Right renal pelvis (tissue), 4 donors: ENCODE measurements at places on chromosomes 5 and 9.

- no peak for DNase-seq
Observed at GRCh38 chr9:104389341-104389740, 114.7 kb upstream of the OR13F1 start.

DNA sequence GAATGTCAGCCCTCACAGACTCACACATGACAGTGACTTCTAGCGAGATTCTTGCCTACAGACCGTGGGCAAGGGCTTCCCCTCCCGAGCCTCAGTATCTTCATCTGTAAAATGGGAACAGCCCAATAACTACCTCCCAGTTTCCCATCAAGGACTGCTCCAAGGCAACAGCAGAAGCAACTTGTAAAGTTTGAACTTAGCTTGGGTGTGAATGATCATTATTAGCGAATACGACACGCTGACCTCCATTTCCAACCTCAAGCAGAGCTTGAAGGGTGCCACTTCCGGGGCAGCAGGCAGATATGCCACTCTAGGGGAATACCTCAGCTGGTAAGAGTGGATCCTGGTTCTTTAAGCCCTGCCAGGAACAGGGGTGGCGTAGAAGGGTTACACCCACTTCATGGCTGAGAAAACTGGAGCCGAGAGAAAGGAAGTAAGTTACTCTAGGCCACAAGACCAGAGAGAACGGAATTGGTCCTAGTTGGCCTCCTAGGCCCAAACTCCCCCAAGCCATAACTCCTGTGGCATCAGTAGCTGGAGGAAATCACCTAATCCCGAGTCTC, 2.0 kb downstream of the RNF44 start:
- DNase-seq = no peak

- no peak for DNase-seq
Observed at GRCh38 chr9:35656831-35657545, 831 bp downstream of the RMRP start.

DNA sequence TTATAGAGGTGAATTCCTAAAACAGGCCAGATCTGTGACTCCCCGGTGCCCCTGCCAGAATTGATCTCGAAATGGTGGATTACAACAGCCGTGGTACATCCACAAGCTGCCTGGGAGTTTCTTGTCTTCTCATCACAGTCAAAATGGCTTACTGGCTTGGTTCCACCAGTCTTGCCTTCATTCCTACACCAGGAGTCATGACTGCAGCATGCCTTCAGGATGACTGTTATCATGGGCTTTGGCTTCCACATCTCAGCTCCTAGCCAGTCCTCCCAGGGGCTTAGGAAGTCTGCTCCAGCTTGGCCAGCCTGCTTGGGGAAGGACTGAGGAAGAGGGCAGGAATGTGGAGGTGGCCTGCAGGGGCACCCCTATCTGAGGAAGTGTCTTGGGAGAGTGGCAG, 132.9 kb upstream of the NR3C1 start:
- DNase-seq = no peak

- DNase-seq = no peak
Observed at GRCh38 chr9:89422151-89422975, 75.5 kb downstream of the SEMA4D start.
